ENCODE measurements at places on chromosomes 2 and 18. TPM values are rescaled to one million over a fixed set of nuclear protein-coding genes. Genes with fewer than 3 reads are reported as not detected.

The RAB27B gene
- 0.81 TPM for total RNA-seq

DNA sequence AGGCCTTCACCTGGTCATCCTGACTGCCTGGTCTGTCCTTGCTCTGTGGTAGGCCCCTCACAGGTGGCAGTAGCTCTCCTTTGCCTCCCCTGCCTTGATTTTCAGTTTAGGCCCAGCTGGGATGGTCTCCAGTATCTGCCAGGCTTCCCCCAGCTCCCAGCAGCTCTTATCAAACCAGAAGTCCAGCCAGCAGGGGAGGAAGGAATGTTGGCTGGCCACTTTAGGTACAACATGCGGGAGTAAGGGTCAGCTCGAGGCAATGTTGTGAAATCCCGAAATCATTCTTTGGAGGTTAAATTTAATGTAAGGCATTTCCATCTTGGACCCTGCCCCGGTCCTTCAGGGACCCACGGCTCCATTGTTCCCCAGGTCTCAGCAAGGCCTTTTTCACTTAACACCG lies 16.8 kb downstream of the ATP6V1C2 start:
- no peak for ATAC-seq

- no peak for ATAC-seq
Observed at GRCh38 chr2:156322686-156323231, 9.8 kb downstream of the NR4A2 start.

The ALLC gene
- not detected for total RNA-seq

- ATAC-seq: no peak
Observed at GRCh38 chr2:234792621-234793022, 159.2 kb upstream of the SH3BP4 start.

DNA sequence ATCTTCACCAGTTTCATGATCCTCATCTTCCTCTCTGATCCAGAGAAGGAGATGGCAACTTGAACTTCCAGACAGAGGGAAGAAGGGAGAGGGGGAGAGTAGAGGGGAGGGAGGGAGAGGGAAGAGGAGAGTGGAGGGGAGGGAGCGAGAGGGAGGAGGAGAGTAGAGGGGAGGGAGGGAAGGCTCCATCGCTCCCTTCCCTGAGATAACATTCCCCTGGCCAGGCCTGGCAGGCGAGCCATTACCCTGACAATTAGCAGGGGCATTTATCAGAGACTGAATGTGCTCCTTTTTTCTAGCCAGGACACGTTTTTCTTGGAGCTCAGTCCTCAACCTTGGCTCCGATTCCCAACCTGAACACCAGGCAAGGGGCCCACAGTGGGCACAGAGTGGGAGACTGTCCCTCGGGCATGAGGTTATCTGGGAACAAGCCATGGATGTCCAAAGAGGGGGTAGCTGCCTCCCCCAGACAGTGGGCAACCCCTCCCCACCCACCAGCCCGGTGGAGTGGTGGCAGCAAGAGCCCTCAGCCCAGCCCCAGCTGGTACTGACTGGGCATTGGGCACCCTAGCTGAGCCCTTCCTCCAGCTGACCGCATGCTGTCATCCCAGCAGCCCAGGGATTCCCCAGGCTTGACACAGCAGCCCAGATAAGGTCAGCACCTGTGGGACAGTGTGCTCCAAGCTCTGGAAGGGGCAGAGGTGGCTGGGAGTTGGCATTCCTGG lies 81.8 kb downstream of the TNS1 start:
- peak; percentile 23 for ATAC-seq

DNA sequence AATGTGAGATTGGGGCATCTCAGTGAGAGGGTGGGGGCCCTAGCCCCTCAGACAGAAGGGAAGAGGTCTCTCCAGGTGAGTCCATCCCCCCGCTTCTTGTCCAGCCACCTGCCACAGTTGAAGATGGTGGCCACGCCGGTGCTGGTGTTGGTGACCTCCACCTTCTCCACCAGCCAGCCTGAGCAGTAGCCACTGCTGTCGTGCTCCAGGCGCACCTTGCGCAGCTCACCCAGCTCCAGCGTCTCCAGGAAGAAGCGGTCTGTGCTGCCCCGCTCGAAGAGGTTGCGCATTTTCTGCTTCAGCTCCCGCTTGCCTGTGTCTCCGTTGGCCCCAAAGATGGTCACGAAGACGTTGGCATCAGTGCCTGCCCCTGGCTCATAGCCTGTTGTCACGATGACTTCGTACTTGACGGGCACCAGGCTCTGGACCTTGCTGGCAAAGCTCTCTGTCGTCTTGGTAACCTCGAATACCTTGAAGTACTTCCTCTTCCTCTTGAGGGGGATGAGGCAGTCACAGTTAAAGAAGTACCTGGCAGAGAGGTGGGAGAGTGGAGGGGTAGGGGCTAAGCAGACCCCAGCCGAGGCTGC lies 179.5 kb downstream of the LOXHD1 start:
- ATAC-seq: no peak

- no peak for ATAC-seq
Observed at GRCh38 chr18:36688020-36688965, 140.5 kb downstream of the TPGS2 start.

The PARD6G gene
- total RNA-seq: 14.0 TPM

DNA sequence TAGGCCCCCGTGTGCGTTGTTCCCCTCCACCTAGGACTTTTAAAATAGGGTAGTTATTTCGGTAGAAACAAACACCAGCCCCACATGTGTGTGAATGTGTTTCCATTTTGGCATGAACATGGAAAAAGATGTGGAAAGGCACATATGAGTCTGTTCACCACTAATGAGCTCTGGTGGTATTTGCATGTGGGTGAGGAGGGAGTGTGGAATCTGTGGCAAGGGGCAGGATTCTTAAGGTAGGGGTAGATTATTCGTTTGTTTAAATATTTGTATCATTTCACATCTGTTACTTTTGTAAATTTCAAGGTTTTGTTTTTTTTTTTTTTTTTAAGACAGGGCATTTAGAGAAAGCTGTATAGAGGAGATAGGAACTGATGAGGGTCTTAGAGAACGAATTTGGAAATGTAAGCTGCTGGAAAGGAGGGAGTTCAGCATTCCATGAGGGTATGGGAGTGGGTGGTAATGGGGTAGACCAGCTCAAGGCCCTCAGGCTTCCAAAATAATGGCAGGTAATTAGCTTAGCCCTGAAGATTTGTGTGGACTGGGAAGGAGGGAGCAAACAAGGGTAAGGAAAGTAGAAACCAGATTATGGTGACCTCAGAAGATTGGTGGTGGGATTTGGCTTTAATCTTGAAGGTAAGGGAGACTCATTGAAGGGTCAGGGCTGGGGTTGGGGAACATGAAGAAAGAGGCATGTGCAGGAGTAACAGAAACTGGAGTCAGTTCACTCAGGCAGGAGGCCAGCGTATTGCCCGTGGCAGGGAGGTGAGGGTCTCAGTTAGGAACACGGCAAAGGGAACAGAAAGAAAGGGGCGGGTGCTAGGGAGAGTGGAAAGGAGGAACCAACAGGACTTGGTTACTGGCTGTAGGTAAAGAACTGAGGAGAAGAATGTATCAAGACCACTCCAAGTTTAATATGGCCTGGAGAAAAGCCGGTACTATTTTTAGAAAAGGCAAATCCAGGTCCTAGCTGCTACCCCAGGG lies 123.6 kb downstream of the PLB1 start:
- no peak for ATAC-seq

DNA sequence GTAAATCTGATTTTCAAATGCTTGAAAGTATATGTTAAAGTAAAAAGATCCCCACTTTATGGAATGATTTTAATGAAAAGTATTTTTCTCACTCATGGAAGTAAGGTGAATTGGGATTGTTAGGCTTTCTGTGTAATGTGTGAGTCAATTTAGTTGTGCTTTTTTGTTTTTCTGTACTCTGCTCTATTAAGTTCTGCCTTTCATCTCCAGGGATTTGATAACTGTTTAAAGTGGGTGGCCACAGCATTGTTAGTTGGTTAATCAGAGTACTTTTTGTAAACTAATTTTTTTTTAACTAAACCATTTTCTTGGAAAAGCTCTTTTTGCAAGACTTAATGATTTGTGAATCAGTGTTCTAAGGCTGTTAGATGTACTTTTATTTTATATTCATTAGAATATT lies 76.8 kb downstream of the ABI2 start:
- no peak for ATAC-seq

The PSMA8 gene
- total RNA-seq: not detected

- no peak for ATAC-seq
Observed at GRCh38 chr2:164599954-164600589, 21.2 kb downstream of the GRB14 start.

DNA sequence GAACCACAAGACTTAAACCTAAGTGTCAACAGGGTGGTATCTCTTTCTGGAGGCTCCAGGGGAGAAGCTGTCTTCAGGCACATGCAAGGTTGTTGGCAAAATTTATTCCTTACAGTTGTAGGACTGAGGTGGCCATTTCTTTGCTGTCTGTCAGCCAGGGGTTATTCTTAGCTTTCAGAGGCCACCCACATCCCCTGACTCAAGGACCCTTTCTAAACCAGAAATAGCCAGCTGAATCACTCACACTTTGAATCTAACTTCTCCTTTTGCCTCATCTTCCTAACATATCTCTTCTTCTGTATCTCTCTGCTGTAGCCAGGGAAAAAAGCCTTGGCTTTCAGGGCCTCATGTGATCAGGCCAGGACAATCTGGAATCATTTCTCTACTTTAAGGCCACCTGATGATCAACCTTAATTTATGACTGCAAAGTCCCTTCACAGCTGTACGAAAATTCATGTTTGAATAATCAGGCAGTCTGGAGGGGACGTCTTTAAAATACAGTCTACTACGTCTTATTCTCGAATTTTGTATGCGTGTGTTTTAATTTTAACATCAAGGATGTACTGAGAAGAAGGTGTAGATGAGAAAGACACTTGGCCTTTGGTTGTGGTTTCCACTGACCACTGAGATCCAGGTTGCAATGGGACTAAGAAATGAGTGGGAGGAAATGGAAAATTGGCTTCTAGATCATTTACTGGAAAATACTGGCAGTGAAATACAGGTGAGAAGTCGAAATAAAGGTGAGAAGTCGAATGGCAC lies 90.4 kb downstream of the DOCK10 start:
- ATAC-seq: no peak

GRCh38 chr2:200350850-200351285 lies 44.4 kb downstream of the SPATS2L start:
- no peak for ATAC-seq

DNA sequence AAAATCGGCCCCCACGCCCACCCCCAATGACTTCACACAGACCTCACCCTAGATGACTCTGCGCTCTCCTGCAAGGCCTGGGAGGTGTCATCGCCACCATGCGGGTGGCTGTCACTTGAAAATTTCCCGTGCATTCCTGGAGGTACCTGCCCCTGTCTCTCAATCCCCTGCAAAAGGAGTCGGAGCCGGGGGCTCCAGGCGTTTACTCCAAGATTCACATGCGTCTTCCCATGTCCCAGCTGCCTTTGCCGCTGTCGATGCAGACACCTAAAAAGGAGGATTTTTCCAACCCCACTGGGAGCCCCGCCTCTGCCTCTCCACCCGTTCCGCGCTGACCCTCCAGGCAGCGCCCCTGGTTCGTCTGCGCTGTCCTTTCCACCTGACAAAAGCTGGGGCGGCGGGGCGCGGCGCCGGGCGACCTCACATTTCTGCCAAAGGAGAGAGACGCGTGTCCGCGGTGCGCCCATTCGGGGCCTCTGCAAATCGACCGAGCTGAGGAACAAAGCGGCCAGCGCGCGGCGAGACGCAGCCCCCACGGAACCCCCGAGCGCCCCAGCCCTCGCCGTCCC lies 667 bp downstream of the REEP1 start:
- ATAC-seq: no peak

The CDH20 gene
- total RNA-seq: not detected

DNA sequence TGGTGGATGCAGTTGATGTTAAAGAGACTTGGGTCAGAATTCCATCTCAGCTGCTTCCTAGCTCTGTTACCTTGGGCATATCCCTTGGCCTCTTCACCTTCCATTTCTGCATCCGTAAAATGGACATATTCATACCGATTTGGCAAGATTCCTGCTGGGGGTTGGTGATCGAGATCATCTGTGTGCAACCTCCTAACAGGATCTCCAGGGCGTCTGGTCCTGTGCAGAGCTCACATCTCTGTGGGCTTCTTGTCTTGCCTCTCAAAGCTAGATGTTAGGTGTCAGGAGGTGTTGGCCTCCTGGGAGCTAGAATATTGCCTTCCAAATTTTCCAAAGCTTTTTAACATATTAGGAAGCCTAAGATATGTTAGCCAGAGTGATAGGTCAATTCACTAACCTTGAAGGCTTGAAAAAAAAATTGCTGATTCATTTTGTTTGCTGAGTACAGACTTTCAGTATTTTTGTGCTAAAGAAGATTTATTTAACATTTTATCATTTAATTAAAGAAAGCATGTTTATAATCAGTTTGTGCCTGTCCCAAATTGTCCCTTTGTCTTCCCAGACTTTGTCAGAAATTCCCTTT lies 69.7 kb upstream of the ZNF516 start:
- no peak for ATAC-seq

- no peak for ATAC-seq
Observed at GRCh38 chr2:74834792-74835755, 1.1 kb downstream of the HK2 start.

- no peak for ATAC-seq
Observed at GRCh38 chr2:7900593-7900992, 781.3 kb upstream of the ID2 start.

DNA sequence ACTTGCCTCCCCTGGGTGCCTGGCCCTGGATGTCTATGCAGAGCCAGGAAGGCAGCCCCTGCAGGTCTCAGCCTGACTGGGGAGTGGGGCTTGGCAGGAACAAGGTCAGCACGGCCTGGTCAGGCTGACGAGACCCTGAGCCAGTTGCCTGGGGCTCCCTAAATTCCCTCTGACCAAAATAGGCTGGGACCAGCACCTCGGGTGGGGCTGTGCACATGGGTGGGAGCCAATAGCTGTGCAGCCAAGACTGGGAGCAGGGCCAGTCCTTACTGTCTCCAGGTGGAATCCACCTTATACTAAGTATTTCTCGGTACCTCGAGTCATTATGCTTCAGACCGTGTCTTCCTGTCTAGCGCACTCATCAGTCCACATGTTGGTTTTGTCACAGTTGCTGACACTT lies 11.4 kb upstream of the IL1R2 start:
- no peak for ATAC-seq

GRCh38 chr2:175414882-175415487 lies 233.5 kb upstream of the ATP5MC3 start:
- ATAC-seq: no peak

The DSG4 gene
- not detected for total RNA-seq

DNA sequence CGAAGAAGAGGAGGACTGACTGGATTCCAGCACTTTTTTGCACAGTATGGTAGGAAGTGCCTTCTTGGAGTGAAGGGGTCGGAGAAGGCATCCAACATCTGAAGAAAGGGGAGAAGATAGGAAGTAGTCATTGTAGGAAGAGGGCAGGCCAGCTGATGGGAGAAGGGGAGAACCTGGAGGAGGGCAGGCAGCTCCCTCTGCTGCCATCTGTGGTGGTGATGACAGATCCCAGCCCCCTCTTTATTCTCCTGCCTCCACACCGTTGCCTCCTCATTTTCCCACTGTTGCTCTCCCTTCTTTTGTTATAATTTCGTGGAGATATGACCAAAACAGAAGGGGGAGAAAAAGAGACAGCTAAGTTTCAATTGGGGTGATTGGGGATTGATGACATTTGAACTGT lies 2.9 kb upstream of the SCYGR2 start:
- no peak for ATAC-seq

The HOXD1 gene
- not detected for total RNA-seq

DNA sequence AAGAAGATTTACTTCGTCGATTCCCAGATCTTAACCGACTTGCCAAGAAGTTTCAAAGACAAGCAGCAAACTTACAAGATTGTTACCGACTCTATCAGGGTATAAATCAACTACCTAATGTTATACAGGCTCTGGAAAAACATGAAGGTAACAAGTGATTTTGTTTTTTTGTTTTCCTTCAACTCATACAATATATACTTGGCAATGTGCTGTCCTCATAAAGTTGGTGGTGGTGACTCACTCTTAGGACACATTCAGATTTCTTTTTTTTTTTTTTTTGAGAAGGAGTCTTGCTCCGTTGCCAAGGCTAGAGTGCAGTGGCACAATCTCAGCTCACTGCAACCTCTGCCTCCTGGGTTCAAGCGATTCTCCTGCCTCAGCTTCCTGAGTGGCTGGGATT lies 26.8 kb downstream of the MSH2 start:
- no peak for ATAC-seq

All from gastroesophageal sphincter (tissue), 4 donors.